ENCODE measurements at places on chromosomes 16 and 17.
A peak's percentile ranks its signal among the peaks of the same experiment; 100 is the strongest.

DNA sequence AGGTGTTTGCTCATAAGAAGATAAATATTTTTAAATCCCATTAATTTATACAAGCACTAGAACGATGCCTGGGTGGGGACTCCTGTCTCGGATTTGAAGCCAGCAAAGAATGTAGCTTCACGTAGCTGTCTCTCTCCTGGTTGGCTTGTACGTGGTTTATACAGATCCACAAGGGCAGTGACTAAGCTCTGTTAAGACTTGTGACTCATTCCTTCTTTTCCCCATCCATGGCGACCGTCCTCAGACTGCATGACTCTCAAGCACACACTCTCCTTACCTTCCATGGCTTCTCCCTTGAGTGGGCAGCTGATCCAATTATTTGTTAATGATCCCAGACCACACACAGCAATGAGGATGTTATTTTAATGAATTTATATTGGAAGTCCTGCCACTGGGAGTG is 679.7 kb upstream of the SOX9 start:
- no peak for DNase-seq

DNA sequence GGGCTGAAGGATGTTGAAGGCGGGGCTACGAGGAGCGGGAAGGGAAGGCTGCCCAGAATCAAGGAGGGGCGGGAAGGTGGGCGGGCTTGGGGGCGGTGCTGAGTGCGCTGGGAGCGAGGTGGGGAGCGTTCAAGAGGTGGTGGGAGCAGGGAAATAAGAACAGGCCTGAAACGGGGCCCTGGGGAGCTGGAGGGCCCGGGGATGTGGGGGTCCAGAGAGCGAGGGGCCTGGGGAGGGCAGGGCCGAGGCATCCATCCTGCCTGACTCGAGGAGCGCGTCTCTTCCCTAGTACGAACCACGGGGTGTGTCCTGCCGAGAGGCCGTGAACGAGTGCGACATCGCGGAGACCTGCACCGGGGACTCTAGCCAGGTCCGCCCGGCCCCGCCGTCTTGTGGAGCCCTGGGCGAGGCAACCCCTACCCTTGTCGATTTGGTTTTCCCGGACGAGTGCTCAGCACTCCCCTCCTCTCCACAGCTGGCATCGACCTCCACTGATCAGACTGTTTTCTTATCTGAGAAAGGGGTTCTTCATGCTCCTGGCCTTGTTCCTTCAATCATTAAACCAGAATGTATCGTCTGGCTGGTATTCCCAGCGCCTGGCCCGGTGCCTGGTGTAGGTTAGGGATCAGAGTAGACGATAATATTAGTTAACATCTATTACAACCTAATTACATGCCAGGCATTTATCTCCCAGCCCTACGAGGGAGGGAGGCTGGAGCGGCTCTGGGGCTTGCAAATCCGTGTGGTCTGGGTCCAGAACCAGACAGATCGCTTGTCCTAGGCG is 17.2 kb downstream of the ADAM11 start:
- DNase-seq = no peak

DNA sequence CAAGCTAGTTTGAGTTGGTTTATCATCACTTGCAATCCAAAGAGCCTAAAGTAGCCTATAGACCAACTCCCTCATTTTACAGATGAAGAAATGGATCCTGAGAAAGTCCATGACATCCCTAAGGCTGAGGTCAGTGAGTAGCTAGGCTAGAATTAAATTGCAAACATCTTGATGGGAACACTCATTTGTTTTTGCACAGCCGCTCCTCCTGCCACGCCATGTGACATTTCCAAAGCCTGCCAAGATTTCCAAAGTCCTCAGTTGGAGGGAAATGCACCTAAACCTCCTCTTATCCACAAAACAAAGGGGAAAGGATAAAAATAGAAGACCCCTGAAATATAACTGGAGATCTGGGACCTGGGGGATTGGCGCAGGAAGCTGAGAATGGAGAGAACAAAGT is 15.0 kb downstream of the TMEM92 start:
- DNase-seq = no peak

- DNase-seq = no peak
Measured at GRCh38 chr17:80978499-80979497, 12.8 kb upstream of the CHMP6 start.

- no peak for DNase-seq
Measured at GRCh38 chr16:11175106-11175786, 80.8 kb downstream of the SOCS1 start.

DNA sequence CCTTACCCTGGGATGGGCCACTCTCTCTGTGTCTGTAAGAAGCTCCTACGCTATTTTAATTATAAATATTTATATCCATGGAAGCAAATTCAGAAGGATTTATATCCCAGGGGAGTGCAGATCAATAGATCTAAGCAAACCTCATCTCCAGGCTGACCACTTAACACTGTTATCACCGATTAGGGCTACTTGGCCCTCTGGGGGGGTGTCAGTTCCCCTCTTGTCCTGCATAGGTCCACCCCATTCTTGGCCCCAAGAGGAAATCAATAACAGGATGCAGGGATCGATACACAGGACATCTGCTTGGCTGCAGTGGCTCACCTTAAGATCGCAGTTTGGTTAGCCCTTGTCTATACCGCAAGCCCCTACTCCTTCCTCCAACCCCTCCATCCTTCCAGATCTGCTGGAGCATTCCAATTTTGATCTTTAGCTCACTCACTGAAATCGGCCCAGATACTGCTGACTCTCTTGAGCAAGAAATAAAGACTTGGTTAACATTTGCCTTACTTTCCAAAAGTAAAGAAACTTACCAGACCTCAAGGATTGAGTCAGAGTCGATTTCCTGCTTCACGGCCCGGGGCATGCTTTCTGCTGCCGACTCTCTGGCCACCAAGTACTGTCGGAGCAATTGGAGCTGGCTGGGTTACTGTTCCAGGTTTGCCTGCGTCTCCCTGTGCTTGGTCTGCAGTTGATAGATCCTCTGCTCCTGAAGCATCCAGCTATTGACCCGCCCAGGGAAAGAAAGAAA is 112.3 kb upstream of the PMFBP1 start:
- DNase-seq = no peak

DNA sequence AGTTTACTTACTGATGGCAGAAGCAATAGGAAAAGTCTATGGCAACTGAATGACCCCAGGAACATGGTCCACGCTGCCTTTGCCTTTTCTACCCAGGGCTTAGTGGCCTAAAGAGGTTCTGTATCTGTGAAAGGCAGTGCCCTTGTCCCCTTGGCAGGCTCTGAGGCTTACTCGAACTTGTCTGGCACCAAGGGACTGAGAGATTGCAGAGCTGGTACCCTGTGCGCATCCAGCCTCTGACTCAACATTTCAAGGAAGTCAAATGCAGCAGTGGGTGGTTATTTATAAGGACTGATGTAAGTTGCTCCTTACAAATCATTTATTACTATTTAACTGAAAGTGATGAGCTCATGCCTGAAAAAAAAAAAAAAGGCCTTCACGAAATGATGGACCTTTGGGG is 299.9 kb upstream of the MYOCD start:
- DNase-seq = no peak

DNA sequence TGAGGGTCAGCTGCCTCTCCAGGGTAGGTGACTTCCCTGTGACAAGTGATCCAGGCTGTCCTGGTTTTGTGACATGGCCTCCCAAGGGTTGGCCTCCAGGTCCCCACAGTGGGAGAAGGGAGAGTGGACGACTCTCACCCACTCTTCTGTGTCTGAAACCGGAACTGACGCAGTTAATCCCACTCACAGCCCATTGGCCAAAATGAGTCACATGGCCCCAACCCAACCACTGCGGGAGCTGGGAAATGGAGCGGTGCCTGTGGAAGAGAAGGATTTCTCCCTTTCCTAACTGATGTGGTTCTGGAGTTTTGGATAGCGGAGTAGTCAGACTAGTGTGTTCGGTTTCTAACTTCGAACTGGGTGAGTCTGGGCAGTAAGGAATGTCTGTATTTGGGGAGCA is 79.4 kb downstream of the ABCC6 start:
- DNase-seq = no peak

DNA sequence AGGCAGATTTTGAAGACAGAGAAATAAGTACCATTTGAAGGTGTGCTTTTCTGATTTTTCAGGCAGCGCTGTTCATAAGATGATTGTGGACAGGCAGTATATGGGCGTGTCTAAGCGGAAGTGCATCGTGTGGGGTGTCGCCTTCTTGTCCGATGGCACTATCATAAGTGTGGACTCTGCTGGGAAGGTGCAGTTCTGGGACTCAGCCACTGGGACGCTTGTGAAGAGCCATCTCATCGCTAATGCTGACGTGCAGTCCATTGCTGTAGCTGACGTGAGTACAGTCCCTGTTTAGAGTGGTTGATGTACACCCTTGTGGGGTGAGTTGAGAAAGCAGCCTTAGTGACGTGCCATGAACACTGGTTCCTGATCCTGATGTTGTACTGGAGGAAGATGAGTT is 10.7 kb downstream of the UTP4 start:
- no peak for DNase-seq

DNA sequence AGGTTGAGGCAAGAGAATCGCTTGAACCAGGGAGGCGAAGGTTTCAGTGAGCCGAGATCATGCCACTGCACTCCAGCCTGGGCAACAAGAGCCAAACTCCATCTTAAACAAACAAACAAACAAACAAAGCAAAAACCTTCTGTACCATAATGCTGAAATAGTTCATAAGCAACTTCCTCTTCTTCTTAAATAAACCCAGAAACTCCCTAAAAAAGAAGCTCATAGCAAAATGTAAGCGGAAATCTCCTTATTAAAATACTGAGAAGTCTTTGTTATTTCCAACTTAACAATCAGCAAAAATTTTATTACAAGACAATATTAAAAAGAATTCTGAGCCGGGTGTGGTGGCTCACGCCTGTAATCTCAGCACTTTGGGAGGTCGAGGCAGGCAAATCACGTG is 82.8 kb downstream of the FBXL20 start:
- no peak for DNase-seq

GRCh38 chr17:1005361-1005946 is 8.5 kb downstream of the TIMM22 start:
- no peak for DNase-seq

DNA sequence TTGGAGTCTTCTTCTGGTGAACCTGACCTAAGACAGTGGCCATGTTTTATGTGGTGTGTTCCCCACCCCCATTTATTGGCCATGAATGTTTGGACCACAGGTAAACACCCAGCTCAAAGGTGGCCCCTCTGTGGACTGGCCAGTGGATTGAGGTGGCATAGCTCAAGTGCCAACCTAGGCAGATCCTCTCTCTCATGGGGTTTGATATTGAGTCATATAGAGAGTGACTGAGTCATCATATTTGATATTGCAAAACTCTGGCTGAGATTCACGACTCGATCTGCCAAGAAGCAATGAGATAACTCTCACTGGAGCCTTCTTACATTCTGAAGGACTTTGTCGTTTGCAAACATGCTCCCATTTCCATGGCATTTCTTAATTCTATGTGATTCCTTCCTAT is 10.5 kb upstream of the TEKT3 start:
- no peak for DNase-seq

DNA sequence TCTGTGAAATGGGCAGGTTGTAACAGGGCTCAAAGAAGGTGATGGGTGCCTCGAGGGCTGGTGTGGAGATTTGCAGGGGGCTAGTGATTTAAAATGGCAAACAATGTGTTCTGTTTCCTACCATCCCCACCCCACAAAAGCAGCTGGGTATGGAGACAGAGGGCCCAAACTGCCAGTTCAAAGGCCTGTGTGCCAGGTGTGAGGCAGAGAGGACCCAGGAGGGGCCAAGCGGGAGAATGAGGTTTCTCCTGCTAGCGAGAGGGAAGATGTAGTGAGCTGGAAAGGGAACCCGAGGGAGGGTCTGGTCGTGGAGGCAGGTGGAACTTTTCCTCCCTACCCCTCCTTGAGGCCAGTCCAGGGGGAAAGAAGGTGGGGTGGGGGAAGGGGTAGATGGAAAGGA is 39.4 kb downstream of the LAT start:
- no peak for DNase-seq

GRCh38 chr16:29662729-29663015 is 375 bp upstream of the SPN start:
- DNase-seq = no peak

GRCh38 chr17:7932949-7933348 is 943 bp downstream of the CNTROB start:
- peak; percentile 88 for DNase-seq

- DNase-seq = no peak
Measured at GRCh38 chr17:67712375-67712774, 5.4 kb upstream of the NOL11 start.

- DNase-seq = no peak
Measured at GRCh38 chr17:62219221-62219899, 154.3 kb upstream of the MED13 start.

DNA sequence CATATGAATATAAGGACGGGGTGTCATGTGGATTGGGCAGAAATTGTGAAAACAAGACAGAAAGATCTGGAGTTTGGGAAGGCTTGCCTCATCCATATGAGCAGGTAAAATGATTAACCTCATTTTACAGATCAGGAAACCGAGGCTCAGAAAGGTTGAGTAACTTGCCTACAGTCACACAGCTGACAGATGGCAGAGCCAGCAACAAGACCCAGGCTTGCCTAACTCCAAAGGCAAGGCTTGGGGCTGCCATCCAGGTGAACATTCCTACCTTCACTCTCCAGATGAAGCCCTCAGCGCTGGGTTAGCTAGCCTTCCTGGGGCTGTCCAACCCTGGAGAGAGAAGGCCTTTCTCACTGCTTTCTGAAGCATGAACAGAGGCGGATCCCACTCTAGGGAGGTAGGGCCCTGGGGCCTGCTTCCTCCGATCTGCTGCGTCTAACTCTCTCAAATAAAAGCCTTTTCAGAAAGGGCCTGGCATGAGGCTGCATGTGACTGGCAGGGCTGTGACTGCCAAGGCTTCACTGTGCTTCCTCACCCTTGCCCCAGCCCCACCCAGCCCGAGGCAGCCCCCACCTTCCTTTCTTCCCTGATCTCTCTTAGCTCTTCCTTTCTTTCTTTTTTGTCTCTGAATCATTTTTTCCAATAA is 107.8 kb downstream of the GNAO1 start:
- no peak for DNase-seq

GRCh38 chr17:5715478-5715877 is 131.2 kb upstream of the NLRP1 start:
- no peak for DNase-seq

DNA sequence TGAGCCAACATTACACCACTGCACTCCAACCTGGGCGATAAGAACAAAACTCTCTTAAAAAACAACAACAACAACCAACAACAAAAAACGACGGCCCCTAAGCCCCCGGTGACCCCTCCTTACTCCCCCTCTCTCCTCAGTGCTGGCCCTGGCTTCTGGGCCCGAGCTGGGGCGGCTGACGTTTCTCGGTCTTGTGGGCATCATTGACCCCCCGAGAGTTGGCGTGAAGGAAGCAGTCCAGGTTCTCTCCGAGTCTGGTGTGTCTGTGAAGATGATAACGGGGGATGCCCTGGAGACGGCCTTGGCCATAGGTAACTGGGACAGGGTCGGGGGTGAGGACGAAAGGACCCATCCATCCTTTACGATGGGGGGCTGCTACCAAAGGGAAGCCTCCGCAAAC is 52.7 kb downstream of the MEAK7 start:
- DNase-seq = peak; percentile 39

Data from mesenteric fat pad (tissue), 1 donor.